ENCODE measurements at places on chromosomes 6 and 20.

DNA sequence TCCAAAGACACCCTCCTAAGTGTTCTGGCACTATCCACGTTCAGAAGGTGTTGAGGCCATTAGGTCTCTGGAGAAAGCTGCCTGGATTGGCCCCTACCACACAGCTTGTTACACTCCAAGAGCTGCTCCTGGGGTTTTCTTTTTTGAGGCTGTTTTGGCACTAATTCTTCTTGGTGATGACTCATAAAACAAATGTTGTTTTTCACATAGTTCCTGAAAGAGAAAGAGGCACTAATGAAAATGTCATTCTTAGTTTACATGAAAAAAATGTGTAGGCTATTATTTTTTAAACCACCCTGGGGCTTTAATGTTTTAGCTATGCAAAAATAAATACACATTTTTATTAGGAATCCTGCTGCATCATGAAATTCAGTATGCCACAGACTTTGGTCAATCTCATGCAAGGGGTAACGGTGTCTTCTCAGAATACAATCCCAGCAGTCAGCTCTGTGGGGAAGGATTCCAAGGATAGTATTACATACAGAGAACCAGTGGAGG lies 38.1 kb downstream of the TBPL1 start:
- DNase-seq, result no peak

- DNase-seq, result no peak
These were observed 69.5 kb downstream of the TTLL2 start for GRCh38 chr6:167394339-167394738.

GRCh38 chr6:26285143-26286134 lies 79.6 kb upstream of the BTN3A2 start:
- peak; percentile 97 for DNase-seq

DNA sequence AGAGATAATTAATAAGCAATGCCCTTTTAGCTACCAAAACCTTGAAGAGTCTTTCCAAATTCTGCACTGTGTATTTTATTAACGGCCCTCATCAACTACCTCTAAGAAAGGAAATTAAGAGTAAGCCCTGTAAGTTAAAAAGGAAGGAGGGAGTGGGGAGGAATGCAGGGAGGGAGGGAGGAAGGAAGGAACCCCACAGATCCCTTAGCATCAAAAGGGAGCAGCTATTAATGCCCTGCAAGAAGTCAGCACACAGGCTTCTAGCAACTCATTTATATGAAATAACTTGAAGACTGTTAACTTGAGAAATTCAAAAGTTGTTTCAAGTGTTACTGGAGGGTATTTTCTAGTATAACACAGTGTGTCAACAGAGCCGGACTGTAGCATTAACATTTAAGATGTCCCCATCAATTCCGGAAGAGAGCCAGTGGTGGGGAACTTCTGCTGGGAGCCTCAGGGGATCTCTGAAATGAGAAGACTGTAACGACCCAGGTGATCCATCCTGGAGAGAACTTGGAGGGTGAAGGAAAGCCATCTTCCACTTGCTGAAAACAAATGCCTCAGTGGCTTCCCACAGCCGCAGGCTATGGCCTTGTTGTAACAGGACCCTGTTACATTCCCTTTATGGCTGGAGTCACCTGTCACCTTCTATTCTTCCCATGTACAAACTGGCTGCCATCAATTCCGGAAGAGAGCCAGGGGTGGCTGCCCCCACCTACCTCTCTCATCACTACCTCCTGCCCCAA lies 33.2 kb downstream of the SLC22A23 start:
- no peak for DNase-seq

GRCh38 chr6:166005401-166005943 lies 162.2 kb downstream of the TBXT start:
- DNase-seq, result no peak

- DNase-seq, result no peak
These were observed 28.2 kb upstream of the KCNB1 start for GRCh38 chr20:49510562-49511122.

DNA sequence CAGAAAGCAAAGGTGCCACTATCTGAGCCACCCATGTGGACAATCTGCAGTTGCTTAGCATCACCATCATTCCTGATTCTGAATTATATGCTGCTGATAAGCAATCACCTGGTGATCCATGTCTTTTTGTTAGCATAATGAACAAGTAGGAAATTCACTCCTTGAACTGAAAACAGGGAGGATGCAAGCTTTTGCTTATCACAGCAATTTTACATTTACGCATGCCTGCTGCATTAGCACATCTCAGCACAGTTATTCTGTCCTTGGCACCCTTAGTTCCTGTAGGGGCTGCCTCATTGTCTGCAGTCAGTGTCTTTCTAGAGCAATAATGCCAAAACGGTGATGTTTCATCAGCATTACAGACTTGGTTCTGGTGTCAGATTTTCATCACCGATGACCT lies 162.6 kb downstream of the KIF16B start:
- DNase-seq, result no peak

- DNase-seq, result no peak
These were observed 42.5 kb downstream of the DUSP22 start for GRCh38 chr6:334536-335510.

DNA sequence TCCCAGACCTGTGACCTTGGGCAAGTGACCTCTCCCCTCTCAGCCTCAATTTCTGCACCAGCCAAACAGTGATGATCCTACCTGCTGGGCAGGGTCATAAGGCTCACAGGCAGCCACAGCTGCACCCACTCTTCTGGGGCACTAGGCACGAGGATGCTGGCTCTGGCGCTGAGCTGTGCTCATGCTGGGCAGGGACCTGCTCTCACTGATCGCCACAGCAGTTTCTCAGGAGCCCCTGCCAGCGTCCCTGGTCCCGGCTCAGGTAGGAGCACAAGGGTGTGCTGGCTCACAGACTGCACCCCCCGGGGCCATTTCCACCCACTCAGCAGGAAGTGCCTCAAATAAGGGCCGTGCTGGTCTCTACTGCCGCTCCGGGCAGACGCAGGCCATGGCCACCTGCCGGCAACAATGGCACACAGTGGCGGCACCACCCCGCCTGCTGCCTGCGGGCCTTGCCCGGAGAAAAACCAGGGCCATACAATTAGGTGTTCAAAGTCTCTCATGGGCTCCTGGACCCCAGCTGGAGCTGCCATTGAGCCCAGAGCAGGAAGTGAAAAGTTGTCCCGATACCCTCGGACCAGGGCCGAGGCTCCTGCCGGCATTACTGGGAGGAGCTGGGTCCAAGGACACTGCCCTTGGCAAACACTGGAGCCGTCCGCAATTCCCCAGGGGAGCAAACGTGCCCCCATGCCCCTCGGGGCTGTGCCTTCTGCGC lies 4.6 kb upstream of the CABLES2 start:
- DNase-seq, result no peak

DNA sequence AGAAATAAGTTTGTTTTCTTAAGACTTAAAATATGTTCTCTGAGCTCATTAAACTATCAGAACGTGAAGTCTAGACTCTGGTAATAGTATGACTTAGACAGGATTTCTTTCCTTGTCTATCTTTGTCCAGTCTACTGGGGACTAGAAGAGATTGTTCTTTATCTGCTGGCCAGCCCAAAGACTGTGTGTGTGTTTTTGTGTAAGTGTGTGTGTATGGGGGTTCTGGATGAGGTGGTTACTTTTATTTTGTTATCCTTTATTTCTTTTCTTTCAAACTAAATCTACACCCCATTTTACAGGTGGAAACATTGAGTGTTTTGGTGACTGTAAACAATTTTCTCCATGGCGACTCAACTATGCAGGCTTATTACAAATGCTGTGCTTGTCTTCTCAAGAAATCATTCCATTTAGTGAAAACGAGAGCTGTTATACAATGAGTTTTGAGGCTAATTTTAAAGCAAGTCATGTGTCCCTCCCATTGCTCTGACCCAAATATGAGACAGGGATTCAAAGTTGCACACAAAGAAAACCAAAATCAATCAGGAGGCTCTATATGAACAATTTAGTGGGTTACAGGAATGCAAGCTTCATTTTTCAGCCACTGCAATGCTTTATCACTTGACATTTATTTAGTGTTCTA lies 97.6 kb downstream of the ELOVL5 start:
- no peak for DNase-seq

DNA sequence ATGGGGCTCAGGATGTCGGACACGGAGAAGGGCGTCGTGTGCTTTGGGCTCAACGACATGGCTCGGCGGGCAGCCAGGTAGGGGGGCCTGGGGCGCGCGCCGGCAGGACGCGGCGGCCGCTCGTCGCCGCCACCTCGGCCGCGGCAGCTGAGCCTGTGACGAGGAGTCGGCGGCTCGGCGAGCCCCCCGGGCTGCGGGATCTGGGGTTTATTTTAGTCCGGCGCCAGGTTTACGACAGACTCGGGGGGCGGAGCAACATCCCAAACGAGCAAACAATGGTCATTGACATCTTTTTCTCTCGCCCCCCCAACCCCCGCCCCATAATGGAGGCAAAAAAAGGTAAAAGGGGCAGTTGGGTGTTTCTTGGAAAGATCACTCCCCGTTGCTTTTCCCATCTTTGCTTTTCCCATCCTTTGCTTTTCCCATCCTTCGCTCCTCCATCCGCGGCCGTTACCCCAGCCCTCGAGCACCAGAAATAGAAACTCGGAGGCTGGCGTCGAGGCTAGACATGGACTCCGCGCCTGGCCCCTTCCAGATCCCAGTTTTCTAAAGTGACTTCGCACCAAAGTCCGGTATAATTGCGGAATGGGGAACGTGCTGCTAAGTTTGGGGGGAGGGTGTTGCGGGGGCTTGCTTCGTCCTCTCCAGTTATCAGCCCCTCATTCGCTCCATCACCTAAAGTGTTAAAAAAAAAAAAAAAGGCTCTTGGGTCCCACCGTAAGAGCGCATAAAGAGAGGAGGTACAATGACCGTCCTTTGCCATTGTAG lies at the start of gene NKX2-4:
Gene NKX2-4 (minus strand): TSS at position 186 of the 768 bp plus-strand sequence. CDS start 127 bp downstream, at position 59.
- DNase-seq, result no peak

- DNase-seq, result no peak
These were observed 641.6 kb upstream of the AGPAT4 start for GRCh38 chr6:161915456-161915964.

DNA sequence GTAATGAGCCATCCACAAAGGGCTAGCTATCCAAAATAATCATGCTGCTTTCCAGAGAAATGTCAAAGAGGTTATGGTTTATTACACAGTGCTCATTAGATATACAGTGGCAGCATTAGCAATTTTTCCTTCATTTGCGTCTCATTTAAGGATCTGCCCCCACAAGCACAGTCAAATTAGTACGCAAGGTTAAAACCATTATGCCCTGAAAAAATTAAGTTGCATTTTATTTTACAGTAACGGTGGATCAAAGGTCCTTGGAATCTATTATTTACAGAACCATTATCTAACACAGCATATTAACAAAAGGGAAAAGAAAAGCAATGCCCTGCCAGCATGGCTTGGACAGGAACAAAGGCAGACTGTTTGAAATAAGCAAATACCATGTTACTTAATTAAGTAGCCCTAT lies 144.8 kb downstream of the PDSS2 start:
- no peak for DNase-seq

GRCh38 chr20:10336959-10337729 lies 96.9 kb downstream of the MKKS start:
- no peak for DNase-seq

DNA sequence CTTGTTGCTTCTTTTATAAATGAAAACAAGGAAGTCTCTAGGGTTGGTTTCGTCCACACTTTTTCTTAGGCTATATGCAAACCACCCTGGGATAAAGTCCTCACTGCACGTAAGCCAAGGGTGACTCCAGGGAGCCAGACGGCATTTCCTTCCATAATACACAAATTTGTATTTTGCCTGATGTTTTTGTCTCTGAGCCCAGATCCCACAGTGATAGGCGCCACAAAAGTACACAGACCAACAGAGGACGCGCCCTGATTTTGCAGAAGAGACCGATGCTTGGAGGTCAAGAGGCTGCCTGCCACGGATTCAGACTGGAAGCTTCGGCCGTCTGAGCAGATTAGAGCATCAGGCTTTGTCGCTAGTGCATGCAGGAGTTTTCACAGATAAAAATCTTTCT lies 22.8 kb downstream of the FOXQ1 start:
- no peak for DNase-seq

All from RCC 7860 (cell line).